ENCODE measurements at places on chromosomes 2 and 18. TPM values are rescaled to one million over a fixed set of nuclear protein-coding genes. Genes with fewer than 3 reads are reported as not detected.

BCL2 gene
- polyA plus RNA-seq = 20.4 TPM

ROCK1 gene
- polyA plus RNA-seq = 40.2 TPM

PJVK gene
- 2.0 TPM for polyA plus RNA-seq

CPO gene
- 0.42 TPM for polyA plus RNA-seq

RSAD2 gene
- 2.9 TPM for polyA plus RNA-seq

OTOS gene
- not detected for polyA plus RNA-seq

RAPGEF4 gene
- 2.9 TPM for polyA plus RNA-seq

ANKRD29 gene
- polyA plus RNA-seq = 6.1 TPM

ADD2 gene
- polyA plus RNA-seq = 2.4 TPM

GAREM1 gene
- polyA plus RNA-seq = 12.2 TPM

PCBP1 gene
- polyA plus RNA-seq = 295 TPM

IL1B gene
- 0.69 TPM for polyA plus RNA-seq

LRP1B gene
- 2.0 TPM for polyA plus RNA-seq

SERPINB10 gene
- not detected for polyA plus RNA-seq

RBM44 gene
- polyA plus RNA-seq = 1.1 TPM

MPP4 gene
- polyA plus RNA-seq = 0.20 TPM

KLHL41 gene
- polyA plus RNA-seq = 3,511 TPM

CHRNG gene
- polyA plus RNA-seq = 91.7 TPM

POTEC gene
- polyA plus RNA-seq = not detected

ALK gene
- 0.09 TPM for polyA plus RNA-seq

C1QL2 gene
- not detected for polyA plus RNA-seq

C2orf72 gene
- polyA plus RNA-seq = 0.58 TPM

SERPINB12 gene
- polyA plus RNA-seq = 0.64 TPM

SERPINB4 gene
- polyA plus RNA-seq = not detected

LYG2 gene
- 0.56 TPM for polyA plus RNA-seq

STAT4 gene
- 2.2 TPM for polyA plus RNA-seq
